ENCODE measurements at places on chromosomes 2 and 18.

GRCh38 chr2:215619989-215620388, 184.1 kb upstream of the FN1 start:
- H3K27me3 ChIP-seq: no peaks in the 10 kb centered on the region
- no peak for DNase-seq
- no peak overlapping the region for H3K4me3 ChIP-seq
- no peak overlapping the region for H3K27ac ChIP-seq
- H3K36me3 ChIP-seq: no peaks in the 10 kb centered on the region

DNA sequence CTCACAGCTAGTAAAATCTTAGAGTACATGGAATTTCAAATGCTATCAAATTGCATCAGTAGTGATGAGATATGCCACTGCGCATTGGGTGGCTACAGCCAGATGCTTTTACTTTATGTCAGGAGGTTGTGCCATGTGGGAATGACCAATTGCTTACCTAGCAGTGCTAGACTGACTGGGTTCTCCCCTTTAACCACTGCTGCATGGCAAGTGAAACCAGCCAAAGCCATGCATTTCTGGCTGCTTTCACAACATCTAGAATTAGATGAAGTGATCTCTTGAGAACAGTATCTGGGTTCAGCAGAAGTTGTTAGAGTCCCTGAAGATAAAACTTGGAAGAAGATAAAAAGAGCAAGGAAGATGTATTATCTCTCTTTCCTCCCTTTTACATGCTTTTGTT, 1174.2 kb upstream of the CDH2 start:
- H3K4me3 ChIP-seq: no peak overlapping the region
- no peaks in the 10 kb centered on the region for H3K36me3 ChIP-seq
- H3K27me3 ChIP-seq: no peaks in the 10 kb centered on the region
- no peak overlapping the region for H3K27ac ChIP-seq
- DNase-seq: no peak

DNA sequence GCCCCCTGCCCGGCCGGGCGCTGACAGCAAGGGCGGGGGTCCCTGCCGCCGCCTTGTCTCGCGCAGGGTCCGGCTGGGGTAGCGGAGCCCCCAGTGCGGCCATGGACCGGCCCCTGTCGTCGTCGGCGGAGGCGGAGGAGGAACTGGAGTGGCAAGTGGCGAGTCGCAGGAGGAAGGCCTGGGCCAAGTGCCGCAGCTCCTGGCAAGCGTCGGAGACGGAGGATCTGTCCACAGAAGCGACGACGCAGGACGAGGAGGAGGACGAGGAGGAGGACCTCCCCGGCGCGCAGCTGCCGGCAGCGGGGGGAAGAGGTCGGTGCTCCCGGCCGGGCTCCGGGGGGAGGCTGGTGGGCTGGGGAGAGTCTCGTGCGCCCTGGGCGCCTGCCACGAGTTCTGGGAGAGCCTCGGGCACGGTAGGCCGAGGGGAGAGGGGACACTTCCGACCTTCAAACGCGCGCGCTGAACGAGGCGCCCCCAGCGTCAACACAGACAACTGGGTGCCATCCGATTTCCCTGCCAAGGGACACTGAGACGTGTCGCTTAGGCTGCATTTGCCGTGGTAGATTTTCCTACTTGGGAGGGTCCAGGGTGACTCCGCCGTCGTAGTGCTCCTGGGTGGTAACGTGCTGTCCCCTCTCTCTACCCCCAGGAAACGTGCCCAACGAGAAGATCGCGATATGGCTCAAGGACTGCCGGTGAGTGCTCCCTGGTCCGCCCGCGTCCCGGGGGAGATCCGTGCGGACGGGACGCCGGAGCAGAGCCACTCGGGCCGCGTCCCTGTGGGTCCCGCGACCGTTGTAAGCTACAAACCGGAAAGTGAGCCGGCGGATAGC, 652 bp downstream of the ITPRID2 start:
- no peaks in the 10 kb centered on the region for H3K27me3 ChIP-seq
- H3K27ac ChIP-seq: peak overlapping the region; percentile 91
- H3K4me1 ChIP-seq: peaks cover 4% of the 10 kb centered on the region
- DNase-seq: peak; percentile 42

GRCh38 chr18:38263066-38263465, 697.5 kb upstream of the CELF4 start:
- H3K4me1 ChIP-seq: no peaks in the 10 kb centered on the region
- no peaks in the 10 kb centered on the region for H3K36me3 ChIP-seq
- no peak overlapping the region for H3K4me3 ChIP-seq
- DNase-seq: no peak
- H3K27me3 ChIP-seq: no peaks in the 10 kb centered on the region
- no peak overlapping the region for H3K27ac ChIP-seq

DNA sequence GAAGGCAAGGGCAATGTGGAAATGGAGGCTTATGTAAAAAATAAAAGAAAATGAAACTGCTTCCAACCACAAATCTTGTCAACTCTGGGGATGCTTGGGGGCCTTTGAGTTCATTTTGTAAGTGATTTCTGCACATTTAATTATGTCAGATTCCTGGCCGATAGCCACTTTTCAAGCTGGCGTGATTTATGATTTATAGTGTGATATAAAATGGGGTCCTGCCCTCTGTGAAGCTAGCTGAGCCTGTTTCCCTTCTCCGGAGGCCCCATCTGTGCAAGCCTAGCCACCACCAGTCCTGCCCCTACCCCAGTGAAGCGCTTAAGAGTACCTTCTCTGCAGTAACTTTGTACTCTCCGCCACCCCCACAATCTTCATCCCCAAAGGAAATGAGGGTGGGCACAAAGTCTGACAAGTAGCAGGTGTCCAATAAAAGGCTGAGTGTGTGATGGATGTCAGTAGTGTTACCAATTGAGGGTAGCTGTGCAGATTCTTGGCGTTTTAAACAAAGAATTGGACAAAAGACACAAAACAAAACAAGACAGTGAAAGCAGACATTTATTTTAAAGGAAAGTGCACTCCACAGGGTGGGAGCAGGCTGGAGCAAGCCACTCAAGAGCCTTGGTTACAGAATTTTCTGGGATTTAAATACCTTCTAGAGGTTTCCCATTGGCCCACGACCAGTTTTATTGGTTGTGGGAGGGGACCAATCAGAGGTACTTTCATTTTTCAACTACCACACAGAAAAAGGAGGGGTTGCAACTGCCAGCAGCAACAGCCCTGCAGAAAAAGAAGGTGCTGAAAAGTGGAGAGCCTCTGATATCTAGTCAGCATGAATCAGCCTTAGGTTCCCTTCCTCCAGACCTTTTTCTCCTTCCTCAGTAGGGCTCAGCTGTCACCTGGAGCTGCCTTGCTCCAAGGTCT, 39.0 kb upstream of the SIX3 start:
- no peak overlapping the region for H3K27ac ChIP-seq
- no peaks in the 10 kb centered on the region for H3K36me3 ChIP-seq
- no peaks in the 10 kb centered on the region for H3K4me1 ChIP-seq
- H3K4me3 ChIP-seq: no peak overlapping the region

GRCh38 chr2:227748079-227748478, 2.4 kb downstream of the SCYGR8 start:
- H3K36me3 ChIP-seq: no peaks in the 10 kb centered on the region
- H3K27ac ChIP-seq: no peak overlapping the region
- H3K27me3 ChIP-seq: no peaks in the 10 kb centered on the region
- no peaks in the 10 kb centered on the region for H3K4me1 ChIP-seq
- DNase-seq: no peak

Data from esophagus squamous epithelium (tissue), 5 donors.